Stimulated activated CD4-positive, alpha-beta T cell treated with anti-CD3 and anti-CD28 coated beads, Interleukin-15, amount 100 ng/mL, for 1 hour (primary cell): ENCODE measurements at places on chromosomes 6 and 20.

- no peak for DNase-seq
Measured at GRCh38 chr6:16985513-16986284, 116.2 kb upstream of the STMND1 start.

DNA sequence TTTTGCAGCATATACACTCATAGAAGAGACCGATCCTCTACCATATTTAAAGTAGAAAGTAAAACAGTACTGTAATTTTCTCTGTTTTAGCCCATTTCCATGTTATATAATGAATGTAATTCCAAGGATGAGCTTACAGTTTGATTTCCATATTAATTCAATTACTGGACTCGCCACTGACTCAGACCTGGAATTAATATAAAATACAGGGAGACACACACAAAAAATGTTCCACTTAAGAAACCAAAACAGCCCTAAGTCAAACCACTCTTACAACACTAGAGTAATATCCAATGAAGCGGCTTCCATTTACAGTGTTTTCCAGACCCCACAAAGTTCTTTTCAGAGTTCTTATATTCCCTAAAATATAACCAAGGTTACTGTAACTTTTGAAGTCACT lies 110.6 kb downstream of the BACH2 start:
- no peak for DNase-seq

- DNase-seq = no peak
Measured at GRCh38 chr20:655726-656624, 3.0 kb upstream of the SRXN1 start.

DNA sequence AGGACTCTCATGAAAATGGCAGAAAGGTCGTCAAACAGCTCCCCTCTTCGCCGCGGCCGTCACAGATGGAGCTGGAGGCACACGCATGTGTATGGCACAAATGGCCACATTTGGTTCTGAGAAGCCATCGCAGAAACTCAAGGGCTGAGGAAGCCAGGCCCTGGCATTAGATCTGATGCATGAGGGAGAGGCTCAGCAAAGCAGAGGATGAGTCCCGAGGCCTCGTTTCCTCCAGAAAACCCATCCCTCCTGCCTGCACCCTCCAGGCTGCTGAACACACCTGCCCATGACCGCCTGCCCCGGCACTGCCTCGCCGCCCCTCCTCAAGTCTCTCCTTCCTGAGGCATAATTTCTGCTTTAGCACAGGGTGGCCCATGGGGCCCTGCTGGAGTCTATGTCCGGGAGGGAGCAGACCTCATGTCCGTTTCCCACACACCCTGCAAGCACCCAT lies 240.3 kb downstream of the DLL1 start:
- no peak for DNase-seq

DNA sequence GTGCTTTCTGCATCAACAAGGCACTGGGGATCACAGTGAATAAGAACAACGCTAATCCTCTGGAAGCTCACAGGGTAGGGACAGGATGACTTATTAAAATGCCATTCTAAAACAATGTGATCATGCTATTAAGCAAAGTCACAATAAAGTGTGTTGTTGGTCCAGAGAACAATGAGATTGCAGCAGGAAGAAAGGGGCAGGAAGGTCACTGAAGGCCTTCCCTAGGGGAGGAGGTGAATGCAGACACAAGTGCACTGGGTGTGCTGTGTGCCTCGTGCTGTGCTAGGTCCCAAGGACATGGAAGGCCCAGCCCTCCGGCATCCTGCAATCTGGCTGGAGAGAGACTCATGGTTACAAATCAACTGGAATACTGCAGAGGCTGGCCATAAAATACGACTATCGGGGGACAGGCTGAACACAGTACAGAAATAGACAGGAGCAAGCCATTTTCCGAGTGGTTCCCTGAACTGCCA lies 55.7 kb downstream of the LYRM4 start:
- DNase-seq = no peak
